Stimulated activated CD8-positive, alpha-beta memory T cell treated with anti-CD3 and anti-CD28 coated beads, Interleukin-2, amount 100 ng/mL, for 1 hour (primary cell): ENCODE measurements at places on chromosomes 4 and X.

DNA sequence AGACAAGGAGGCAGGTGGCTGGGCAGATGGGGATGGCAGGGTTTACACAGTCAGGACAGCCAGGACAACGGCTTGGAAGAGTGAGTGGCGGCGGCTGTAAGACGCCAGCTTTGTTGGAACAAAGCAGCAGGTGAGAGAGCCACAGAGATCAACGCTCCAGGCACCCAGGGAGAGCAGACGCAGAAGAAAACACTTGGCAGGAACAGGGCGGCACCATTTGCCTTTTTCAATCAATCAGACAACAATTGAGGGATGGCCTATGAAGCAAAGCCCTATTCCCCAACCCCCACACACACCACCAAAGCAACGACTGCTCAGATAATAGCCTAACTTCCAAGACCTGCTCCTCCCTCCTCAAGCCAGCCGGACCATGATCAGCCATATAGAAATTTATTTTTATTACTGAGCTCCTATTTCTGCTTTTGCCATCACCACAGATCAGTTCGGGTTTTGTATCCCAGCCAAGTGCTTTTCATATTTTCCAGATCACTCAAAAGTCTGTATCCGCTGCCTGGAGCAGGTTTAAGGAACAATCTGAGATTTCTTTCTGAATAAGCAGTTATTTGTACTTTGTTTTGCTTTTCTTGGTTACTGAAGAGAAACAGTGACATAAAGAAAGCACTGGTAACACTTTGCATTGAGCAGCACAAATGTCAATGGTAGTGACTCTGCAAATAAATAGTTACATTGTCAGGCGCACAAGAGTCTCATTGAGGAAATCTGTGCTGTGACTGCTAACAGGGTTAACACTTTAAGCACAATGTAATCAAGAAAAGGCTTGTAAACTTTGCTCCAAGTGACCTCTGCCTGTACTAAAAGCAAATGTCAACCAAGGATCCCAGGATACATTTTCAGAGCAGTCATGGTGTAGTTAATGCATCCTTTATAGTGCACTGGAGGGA, 81.8 kb upstream of the RBPJ start:
- no peak for DNase-seq

DNA sequence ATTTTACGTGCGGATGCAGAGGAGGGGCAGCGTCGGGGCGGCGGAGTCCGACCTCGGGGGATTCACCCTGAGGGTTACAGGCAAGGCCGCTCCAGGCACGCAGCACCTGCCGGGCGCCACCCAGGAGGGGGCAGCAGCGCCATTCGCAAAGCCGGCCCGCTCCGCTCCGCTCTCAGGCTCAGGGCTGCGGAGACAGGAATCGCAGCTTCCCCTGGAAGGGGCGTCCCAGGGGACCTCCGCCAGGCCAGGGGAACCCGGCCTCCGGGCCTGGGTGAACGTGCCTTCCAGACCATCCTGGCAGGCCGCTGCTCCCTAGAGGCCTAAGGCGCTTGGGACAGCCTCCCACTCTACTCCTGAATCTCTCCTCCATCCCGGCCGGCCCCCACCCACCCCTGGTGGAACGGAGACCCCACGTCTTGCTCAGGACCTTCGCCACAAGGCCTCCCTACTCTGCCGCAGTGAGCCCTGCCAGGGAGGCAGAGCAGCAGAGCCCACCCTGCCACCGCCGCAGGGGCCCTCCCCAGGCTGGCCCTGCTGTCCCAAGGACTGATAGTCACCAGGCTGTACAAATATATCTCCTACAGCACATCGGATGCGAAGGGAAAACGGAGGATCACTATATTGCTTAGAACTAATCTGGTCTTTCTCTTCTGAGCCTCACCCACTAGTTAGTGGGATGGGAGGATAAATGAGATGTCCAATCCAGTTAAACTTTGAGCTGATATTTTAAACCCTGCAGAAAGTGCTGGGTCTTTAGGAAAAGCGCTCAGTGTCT, 115.0 kb downstream of the SMIM20 start:
- DNase-seq: peak; percentile 37

GRCh38 chr4:38904090-38904666, 36.6 kb downstream of the FAM114A1 start:
- DNase-seq: no peak

DNA sequence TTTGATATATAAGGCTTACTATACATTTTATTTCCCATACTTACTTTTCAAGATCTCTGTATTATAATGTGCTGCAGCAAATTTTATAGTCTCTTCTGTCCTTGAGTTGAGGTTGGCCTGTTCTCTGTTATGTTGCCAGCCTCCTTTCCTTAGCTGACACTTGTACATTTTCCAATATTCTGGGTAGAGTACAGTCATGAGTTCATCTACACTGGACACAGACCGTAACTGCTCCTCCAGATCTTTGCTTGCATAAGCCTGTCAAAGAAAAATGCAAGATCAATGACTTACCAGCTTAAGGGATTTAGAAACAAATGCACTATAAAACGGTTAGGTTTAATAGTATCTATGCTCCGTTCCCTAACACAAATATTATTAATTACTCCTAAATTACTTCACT, 63.2 kb downstream of the VEGFC start:
- DNase-seq: no peak

DNA sequence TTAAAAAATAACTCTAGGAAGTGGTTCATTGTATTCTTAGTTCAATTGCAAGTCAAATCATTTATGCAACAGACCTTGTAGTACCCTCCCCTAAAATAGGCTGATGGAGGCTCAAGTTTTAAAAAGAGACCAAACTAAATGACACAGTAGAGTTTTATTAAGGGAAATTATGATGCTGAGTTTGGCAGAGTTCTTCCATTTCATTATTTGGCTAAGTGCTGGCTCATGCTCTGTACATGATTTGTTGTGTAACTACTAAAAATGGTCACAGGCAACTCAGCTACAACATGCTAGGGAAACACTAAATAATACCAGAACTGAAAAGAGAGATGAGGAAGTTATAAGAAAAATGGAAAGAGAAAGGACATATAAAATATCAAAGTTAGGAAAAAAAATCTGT, 96.1 kb upstream of the TFDP3 start:
- DNase-seq: no peak

- DNase-seq: no peak
Measured at GRCh38 chrX:39841604-39842003, 256.2 kb downstream of the BCOR start.

GRCh38 chr4:17561195-17561909, 15.6 kb upstream of the LAP3 start:
- DNase-seq: no peak

GRCh38 chr4:76200771-76201231, 12.8 kb downstream of the SCARB2 start:
- DNase-seq: no peak

- no peak for DNase-seq
Measured at GRCh38 chrX:13252726-13253125, 67.1 kb downstream of the ATXN3L start.

DNA sequence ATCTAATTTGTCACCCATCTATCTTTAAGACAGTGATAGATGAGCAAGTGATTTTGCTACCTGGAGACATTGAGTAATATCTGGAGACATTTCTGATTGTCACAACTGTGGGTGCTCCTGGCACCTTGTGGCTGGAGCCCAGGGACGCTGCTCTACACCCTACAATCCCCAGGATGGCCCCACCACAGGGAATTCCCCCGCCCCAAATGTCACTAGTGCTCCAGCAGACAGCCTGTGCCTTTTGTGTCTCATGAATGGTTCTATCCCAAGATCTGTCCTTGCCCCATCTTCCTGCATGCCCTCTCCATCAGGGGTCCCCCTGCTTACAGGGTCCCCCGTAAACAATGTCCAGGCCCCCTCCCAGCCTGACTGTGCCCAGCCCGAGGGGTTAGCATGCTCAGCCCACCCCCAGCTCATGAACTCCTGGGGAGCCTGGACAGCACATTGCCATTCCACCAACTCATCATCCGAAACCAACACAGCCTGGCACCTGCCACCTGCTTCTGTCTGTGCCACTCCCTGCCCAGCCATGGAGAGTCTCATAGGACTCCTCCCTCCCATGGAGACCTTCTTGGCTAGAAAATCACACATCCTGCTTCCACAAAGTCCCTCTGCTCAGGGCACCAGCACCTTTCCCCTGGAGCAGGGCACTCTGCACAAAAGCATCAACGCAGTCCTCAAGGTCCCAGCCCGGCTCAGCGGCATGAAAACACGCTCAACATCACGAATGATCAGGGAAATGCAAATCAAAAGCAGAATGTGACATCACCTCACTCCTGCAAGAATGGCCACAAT, 5.7 kb downstream of the P2RY8 start:
- no peak for DNase-seq

GRCh38 chr4:175215208-175215607, 297.1 kb downstream of the ADAM29 start:
- DNase-seq: no peak

DNA sequence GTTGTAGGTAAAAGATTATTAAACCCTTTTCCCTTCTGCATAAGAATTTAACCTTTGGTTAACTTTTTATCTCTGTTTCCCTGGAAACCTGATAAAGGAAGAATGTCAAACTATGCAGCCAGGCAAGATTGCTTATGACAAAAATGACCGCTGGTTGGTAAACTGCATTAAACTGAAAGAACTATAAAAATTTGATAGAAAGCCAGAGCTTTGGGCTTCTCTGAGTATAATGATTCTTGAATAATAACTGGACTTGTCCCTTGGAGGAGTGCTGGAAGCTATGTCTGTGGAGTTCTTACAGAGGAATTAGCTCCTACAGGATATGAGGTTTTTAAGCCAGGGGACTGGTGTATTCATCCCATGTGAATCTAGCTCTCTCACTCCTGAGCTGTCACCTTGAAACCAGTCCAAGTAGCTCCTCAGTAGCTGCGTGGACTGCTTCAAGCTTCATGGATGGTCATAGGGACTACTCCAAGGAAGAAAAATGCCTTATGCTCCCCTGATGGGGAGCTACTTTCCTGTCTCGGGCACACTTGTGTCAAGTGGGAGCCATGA, 52.0 kb downstream of the RASL11B start:
- no peak for DNase-seq

- no peak for DNase-seq
Measured at GRCh38 chr4:21768349-21769310, 179.9 kb downstream of the KCNIP4 start.
